Fibroblast of skin of back (primary cell): ENCODE measurements at places on chromosomes 3 and 15.
A peak's percentile ranks its signal among the peaks of the same experiment; 100 is the strongest.

DNA sequence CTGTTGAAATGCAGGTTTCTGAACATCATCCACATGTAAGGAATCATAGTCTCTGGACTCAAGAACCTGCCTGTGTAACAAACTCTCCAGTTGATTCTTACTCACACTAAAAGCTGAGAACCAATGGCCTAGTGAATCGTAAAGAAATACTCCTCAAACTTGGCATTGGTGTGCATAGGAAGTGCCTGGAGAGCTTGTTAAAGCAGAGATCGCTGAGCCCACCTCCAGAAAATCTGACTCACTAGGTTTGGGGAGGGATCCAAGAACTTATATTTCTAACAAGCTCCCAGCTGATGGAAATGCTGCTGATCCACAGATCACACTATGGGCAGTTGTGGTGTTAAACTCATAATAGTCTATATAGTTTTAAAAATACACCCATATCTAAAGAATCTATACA, 55.8 kb upstream of the LMCD1 start:
- peak; percentile 92 for DNase-seq

DNA sequence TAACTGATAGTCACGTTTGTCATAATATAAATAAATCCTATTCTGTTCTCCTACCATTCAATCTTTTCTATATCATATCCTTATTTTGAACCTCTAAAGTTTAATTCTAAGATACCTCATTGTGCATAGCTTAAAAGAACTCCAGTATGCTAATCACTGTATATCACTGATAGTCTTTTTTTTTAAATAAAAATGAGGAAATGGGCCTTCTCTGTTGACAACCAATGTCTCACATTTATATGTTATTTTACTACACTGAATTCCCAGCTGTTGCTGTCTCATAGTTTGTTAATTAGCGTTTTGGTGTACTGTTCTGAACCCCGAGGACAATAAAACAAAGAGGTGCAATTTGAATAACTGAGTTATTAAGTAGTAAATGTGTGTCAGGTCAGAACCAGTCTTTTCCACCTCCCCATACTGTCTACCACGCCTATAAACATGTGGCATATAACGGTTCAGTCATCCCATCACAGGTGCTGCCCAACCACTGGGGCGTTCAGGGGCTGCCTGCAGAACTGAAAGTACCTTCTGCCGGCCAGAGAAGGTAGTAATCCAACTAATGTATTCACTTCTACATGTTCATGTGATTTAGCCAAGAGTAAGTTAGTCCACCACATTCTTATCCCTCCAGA, 14.9 kb downstream of the CBLB start:
- DNase-seq = no peak

GRCh38 chr3:182482705-182483104, 310.6 kb upstream of the ATP11B start:
- no peak for DNase-seq

- no peak for DNase-seq
Observed at GRCh38 chr15:87493803-87494202, 762.7 kb downstream of the NTRK3 start.

- DNase-seq = no peak
Observed at GRCh38 chr3:70980646-70981170, 602.8 kb downstream of the FOXP1 start.

GRCh38 chr3:156036258-156037053, 83.9 kb upstream of the KCNAB1 start:
- no peak for DNase-seq

GRCh38 chr3:59990915-59991314, 941.1 kb upstream of the CFAP20DC start:
- no peak for DNase-seq

DNA sequence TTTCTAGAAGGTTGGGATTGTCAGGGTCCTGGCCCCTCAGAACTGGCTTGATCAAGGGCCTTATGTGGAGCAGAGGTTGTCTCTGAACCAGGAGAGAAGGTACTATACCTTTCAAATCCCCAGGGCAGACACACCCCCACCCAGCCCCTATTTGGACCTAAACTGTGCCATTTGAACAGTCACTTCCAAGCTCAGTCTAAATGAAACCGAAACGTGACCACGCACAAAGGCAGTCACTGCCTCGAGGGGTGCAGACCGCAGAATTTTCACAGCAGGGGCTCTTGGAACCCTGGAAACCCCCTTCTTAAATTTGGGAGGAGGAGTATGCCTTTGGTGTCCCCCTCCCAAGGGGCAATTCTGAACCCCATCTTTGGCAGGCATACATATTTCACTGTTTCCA, 53.7 kb downstream of the GRIP2 start:
- DNase-seq = no peak

GRCh38 chr3:18224426-18224825, 200.7 kb downstream of the SATB1 start:
- DNase-seq = no peak

DNA sequence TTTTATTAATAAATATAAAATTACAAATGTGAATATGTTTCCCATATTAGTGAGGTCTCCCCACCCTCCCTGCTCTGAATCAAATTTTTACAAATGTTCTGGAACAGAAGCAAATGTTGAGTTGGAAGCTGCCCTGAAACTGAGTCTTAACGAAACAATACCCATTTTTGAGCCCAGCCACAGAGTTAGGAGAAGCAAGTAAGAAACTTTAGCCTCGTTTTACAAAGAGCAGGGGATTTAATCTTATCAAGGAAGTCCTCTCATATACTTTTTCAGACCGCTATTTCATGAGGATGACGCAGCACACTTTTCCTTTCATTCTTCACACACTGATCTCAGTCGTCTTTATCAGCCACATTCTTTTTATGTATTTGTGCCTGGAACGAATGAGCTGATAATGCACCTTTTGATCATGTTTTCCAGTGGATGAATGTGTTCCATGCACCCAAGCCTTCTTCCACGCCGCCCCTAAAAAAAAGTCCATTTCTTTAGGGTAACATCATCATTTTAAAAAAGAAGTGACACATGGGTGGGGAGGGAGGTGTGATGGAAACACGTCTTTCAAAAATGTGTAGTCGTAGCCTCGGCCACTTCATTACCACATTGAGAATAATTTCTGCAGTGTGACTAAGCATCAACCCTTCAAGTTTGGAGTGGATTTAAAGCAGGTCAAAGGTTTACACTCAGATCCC, 48.1 kb downstream of the SETMAR start:
- no peak for DNase-seq

DNA sequence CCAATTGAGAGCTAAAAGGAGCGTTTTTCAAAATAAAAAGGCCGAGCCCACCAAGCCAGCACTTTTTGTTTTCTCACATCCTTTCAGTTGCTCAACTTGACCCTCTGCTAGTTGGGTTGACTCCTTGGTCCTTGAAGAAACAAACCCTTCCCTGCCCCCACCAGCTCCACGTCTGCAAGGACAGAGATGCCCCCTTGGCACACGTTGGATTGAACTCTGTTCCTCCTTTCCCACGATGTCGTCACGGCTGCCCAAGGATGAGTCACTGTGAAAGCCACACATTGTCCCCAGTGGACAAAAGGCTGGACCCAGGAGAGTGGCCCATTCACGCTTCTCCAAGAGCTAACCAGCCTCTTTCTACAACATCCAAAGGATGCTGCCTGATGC, 43.0 kb upstream of the SPATA12 start:
- DNase-seq = peak; percentile 73

GRCh38 chr3:141164852-141165251, 66.8 kb upstream of the PXYLP1 start:
- no peak for DNase-seq

DNA sequence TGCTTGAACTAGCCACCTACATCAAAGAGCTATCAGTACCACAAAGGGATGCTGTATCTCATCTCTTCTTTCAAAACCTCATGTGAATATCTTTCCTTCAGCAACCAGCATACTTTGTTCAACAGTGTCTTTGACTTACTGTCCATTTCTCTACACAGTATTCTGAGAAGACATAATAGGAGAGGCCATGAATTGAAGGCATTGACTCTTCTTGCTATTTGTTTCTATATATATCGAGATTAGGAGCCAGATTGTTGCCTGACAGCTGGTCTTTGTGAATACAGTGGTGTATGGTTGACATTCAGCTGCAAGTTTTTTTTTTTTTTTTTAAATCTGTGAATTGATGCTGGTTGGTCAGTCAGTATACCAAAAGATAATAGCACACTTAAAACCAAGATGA, 12.1 kb upstream of the CSRNP1 start:
- DNase-seq = no peak

DNA sequence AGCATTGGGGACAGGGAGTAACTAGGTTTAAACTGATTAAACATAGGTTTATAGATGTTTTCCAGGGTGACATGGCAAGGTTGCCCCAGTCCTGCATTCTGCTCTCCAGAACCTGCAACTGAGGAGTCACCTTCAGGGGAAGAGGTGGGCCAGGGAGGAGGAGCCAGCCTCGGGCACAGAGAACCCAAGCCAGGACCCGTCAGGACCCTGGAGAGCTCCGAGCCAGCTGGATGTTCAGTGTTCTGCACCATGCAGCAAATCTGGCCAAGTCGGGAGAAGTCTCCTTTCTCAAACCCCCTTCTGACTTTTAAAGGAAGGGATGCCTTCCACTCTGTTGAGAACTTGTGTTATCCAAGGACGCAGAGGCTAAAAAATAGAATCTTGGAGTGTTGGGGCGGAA, 62.1 kb upstream of the SLC6A11 start:
- peak; percentile 51 for DNase-seq

- DNase-seq = peak; percentile 54
Observed at GRCh38 chr15:82045179-82045891, 483 bp downstream of the MEX3B start.

DNA sequence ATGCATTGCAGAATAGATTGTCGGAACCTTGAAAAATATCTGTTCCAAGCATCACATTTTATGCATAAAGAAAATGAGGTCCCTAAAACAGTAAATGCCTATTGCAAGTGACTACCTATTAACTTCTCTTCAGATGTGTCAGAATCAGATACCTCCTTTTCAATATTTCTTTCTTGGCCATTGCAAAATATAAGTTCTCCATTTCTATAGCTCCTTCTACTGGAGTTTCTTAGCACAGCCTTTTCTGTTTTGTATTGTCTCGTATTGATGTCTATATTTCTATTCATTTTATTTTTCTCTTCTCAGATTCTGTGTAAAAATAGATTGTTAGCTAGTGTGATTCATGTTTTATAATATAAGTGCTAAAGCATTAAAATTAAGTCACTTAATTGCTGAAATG, 63.4 kb downstream of the PPARG start:
- no peak for DNase-seq

GRCh38 chr3:63972987-63973386, 50.3 kb downstream of the PSMD6 start:
- DNase-seq = no peak

DNA sequence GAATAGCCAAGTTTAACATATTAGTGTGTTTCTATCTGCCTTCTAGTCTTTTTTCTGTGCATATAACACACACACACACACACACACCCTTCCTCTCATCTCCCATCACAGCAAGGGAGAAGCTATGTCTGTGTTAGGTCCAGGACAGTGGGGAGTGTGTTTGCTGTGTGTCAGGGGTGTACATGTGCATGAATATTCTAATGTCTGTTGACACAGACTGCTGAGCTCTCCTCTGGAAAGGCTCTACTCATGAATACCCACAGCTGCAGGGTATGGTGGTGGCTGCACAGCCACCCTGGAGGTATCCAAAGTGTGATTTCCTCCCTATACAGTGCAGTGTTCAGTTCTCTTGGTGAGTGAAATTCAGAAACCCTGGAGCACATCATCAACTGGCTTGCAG, 42.9 kb downstream of the ARNT2 start:
- DNase-seq = no peak

- DNase-seq = no peak
Observed at GRCh38 chr15:46703871-46704637, 1013.3 kb upstream of the SEMA6D start.

DNA sequence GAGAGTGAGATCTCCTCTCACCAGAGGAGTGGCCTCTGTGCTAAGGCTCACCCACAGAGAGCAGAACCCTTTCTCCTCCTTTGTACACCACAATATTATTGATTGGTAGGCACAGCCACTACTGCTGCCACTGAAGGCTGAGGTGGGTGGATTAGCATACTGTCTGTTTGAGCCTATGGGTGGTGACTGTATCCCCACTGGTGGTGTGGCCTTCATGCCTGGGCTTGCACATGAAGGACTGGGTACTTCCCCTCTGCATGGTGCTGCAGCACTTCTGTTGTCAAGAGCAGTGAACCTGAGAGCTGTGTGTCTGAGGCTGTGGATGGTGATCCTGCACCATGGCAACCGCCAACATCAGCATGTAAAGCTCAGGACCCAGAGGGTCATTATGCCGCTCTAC, 35.7 kb upstream of the NECTIN3 start:
- DNase-seq = no peak

DNA sequence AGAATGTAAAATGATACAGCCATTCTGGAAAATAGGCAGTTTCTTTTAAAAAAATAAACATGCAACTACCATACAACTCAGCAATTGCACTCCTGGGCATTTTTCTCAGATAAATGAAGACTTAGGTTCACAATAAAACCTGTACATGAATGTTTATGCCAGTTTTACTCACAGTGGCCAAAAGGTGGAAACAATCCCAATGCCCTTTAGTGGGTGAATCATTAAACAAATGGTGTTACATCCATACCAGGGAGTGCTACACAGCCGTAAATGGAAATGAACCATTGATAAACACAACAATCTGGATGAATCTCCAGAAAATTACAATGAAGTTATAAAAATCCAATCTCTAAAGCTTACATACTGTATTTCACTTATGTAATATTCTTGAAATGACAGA, 140.3 kb downstream of the ADAMTSL3 start:
- DNase-seq = no peak

DNA sequence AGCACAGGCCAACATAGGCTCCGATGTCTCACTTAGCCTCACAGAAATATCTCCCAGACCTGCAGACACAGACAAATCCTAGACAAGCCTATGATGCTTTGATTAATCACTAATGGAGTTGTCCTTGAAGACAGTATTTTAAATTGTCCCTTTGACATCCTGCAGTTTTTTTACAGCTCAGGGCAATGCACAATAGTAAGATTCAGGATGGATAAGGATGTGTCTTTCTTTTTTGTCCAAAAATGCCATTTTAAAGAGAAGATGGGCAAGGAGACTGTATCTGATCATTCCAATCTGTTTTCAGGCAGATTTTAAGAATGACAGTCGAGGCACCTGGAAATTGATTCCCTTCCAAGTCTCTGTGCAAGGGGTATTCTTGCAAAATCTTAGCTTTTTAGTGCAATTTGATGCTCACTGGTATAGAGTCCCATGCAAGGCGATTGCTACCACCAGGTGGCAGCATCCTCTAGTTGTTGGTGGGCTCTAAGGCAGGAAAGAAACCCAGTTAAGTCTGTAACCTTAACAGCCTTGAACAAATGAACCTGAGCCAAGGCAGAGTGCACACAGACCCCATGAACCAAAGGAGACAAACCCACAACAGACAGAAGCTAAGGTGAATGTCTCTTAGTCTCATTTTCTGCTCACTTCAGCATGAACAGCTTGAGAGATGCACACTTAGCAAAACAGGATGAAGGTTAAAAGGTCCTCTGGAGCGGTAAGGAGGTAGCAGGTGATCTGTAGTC, 51.2 kb upstream of the MINAR1 start:
- DNase-seq = peak; percentile 69

GRCh38 chr3:171685116-171685895, 125.0 kb downstream of the PLD1 start:
- DNase-seq = no peak
